Left renal pelvis (tissue), 4 donors: ENCODE measurements at places on chromosomes 1 and 21.

GRCh38 chr1:172682812-172683211 lies 23.9 kb downstream of the FASLG start:
- DNase-seq: no peak

DNA sequence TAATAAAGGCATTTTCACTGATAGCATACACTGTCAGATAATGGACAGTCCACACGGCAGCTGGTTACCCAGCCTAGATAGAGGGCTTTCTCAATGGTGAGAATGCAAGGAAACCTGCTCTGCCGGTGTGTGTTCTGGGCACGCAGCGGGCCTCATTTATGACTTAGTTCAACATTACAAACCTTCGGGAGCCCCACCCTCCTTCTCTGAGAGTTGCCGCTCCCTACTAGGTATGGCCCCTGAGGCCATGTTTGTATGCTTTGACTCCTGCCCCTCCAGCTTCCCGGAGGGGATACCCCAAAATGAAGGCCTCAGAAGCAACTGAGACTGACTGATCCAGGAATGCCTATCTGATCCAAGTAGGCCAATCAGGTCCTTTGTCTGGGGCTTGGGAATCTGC lies 17.2 kb upstream of the FABP3 start:
- DNase-seq: no peak

- no peak for DNase-seq
Measured at GRCh38 chr1:107433068-107433467, 292.2 kb downstream of the NTNG1 start.

DNA sequence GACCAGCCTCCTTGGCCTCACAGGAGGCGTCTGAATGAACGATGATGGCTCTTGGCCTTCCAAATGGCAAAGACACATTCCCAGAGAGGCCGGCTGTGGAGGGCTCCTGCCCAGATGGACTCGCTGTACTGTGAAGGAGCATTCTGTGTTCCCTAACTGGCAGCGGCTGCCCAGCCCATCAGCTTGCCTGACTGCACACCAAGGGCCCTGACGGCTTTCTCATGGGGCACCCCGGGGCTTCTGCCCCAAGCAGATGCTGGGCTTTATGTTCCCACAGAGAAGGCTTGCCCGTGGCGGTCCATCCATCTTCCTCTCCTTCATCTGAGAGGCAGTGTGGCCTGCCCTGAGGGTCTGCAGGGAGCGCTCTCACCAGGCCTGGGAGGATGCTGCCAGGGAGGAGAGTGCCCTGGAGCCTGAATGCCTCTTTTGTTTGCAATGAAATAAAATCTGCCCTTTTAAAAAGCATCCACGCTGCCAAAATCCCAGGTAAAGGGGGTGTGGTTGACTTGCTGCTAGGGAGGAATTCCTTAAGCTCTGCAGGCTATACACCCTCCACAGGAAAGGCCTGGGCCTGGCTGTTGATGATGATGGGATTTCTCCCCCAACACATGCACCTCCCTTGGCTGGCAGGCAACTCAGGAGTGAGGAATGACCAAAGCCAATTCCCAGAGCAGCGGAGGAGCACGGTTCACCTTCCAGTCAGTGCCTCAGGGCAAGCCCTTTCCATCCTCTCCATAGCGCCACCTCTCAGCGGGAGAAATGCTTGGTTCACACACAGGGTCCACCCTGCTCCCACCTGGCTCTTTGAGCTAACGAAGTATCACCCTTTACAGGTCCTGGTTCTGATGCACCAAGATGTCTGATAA lies 84.6 kb upstream of the SSX2IP start:
- no peak for DNase-seq

GRCh38 chr21:45067462-45068285 lies 6.7 kb upstream of the ADARB1 start:
- no peak for DNase-seq

- DNase-seq: peak; percentile 88
Measured at GRCh38 chr1:159780583-159781582, at the start of gene DUSP23. Gene DUSP23 (plus strand): TSS chr1:159780962. CDS start chr1:159781101, 139 bp downstream.

DNA sequence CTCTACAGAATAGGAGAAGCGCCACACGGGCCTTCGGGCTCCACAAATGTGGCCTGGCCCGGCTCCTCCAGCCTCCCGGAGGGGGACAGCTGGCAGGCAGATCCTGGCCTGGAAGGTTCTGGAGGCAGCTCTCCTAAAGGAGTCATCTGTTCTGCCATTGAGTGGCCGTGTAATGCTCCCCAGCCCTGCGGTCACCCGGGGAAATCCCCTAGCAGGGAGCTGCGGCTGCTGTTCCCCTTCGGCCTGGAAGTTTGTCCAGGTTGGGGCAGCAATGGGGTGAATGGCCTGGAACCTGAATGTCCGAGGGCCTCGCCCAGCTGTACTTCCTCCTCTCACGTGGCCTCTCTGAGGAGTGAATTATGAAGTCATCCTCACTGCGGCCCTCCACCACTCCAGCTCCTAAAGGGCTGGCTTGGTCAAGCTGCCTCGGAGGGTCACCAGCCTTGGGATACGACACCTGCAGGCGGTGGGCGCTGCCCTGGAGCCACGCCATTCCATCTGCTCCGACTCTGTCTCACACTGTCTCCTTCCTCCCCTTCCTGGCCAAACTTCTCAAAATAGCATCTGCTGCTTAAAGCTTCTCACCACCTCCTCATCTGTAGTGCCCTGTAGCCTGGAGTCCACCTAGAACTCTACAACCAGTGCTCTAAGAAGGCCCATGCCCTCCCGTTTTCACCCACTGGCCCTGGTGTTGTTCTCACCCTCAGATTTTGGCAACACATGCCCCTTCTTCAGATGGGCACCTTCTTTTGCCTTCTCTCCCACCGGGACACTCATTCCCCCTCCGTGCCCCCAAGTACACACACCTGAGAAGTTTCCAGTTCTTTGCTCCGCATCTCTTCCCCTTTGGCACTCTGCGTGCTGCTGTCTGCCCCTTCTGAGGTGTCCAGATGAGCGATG lies 54.4 kb upstream of the TMPRSS2 start:
- DNase-seq: no peak

DNA sequence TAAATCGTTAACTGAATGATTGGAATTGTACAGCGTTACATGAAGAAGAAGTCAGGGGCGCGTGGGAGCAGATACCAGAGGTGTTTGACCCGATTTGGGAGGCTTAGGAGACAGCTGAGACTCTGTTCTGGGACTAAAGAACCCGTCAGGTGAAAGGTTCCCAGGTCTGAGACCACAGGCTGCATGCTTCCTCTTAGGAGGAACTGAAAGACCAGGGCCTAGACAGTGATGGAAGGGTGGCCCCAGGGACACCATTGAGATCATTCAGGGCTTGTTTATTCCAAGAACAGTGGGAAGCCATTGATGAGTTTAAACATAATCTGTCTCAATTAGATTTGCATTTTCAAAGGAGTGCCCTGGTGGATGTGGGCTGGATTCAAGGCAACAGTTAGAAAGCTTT lies 904 bp downstream of the KLF17 start:
- DNase-seq: no peak

GRCh38 chr1:63143482-63143881 lies 178.9 kb upstream of the FOXD3 start:
- no peak for DNase-seq
